ENCODE measurements at places on chromosomes 16 and 17. TPM values are rescaled to one million over a fixed set of nuclear protein-coding genes. Genes with fewer than 3 reads are reported as not detected.

Gene CSH1
- total RNA-seq: not detected

Gene HIGD1B
- not detected for total RNA-seq

Gene CACNG5
- not detected for total RNA-seq

Gene KRT36
- not detected for total RNA-seq

Gene TP53TG3B
- not detected for total RNA-seq

Gene SLC25A39
- total RNA-seq: 97.9 TPM

Gene NAGS
- total RNA-seq: 6.1 TPM

Gene MSLN
- not detected for total RNA-seq

Gene RHOT1
- total RNA-seq: 23.5 TPM

Gene HCFC1R1
- 25.8 TPM for total RNA-seq

Gene GJC1
- 39.7 TPM for total RNA-seq

Gene PYY
- not detected for total RNA-seq

Gene PIRT
- total RNA-seq: not detected

Gene KRT12
- total RNA-seq: not detected

Gene MAPT
- 0.51 TPM for total RNA-seq

All from endothelial cell of umbilical vein (primary cell).